ENCODE measurements at places on chromosomes 1 and 21.

GRCh38 chr1:170395149-170395548 is 136.8 kb upstream of the GORAB start:
- no peak for DNase-seq

- no peak for DNase-seq
Observed at GRCh38 chr1:68087184-68087583, 36.8 kb upstream of the DIRAS3 start.

DNA sequence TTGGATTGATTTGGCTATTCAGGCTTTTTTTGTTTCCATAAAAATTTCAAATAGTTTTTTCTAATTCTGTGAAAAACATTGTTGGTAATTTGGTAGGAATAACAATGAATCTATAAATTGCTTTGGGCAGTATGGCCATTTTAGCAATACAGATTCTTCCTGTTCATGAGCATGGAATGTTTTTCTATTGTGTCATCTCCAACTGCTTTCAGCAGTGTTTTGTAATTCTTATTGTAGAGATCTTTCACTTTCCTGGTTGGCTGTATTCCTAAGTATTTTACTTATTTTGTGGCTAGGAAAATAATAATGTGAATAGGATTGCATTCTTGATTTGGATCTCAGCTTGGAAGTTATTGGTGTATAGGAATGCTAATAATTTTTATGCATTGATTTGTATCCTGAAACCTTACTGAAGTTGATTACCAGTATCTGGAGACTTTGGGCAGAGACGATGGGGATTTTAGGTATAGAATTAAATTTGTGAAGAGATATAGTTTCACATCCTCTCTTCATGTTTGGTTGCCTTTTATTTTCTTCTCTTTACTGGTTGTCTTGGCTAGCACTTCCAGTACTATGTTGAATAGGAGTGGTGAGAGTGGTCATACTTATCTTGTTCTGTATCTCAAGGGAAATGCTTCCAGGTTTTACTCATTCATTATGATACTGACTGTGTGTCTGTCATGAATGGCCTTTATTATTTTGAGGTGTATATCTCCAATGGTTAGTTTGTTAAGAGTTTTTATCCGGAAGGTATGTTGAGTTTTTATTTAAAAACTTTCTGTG is 57.3 kb downstream of the DRAM2 start:
- no peak for DNase-seq

GRCh38 chr1:14255711-14256110 is 342.8 kb upstream of the KAZN start:
- DNase-seq = no peak

- DNase-seq = no peak
Observed at GRCh38 chr1:193663965-193664364, 477.6 kb upstream of the B3GALT2 start.

DNA sequence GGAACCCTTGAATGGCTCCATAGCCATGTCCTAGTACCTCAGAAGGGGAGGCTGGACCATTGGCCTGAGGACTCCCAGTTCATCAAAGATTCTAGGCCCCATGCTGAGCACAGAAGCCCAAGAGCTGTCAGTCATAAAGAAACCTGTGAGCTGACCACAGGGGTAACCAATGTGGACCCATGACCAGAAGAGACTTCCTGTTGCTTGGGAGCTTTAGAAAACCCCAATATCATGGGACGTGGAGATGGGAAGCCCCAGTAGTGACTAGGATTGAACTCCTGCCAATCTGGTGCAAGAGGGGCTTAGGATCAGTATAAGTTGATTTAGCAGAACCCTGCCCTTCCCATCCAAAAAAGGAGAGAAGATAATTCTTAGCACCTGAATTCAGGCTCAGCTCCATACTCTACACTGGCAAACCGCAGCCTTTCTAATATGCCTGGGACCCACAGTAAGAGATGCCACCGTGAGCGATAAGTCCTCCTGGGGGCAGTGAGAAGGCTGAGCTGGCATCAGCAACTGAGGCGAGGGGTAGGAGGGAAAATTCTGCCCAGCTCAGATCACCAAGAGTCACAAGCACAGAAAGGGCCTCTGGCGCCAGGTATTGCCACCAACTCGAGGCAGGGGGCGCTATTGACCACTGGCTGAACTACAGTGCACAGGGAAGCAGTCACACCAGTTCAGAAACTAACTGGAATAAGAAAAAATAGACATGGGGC is 108.9 kb downstream of the CAPN8 start:
- peak; percentile 28 for DNase-seq

- no peak for DNase-seq
Observed at GRCh38 chr1:110214454-110215404, 4.6 kb downstream of the KCNC4 start.

- peak; percentile 67 for DNase-seq
Observed at GRCh38 chr1:226798427-226799411, 59.6 kb upstream of the ITPKB start.

DNA sequence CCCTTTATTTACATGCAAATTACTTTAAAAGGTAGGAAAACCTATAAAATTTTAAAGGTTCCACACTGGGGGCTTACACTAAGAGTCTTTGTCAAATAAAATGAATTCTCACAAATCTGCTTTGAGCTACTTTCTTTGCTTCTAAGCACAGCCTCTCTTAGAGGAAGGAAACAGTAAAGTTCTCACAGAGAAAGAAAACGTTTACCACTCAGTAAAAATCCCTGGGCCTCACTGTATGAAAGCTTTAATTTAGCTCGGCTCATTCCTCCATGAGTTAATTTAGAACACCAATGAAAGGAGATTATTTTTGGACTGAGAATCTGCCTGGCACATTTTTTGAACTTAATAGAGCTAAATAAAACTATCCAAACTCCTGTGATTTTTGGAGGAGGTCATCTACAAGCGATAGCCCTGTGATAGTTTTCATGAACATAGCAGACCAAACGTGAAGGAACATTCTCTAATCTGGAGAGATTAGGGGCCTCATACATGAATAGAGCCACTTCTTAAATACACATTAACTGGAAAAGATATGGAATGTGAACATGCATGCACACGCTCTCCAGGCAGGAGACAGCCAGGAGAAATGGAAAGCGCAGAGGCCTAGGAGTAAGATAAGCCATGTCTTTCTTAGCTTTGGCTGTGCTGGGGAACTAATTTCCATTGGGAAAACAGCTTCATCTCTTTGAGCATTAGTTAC is 32.8 kb downstream of the PRRX1 start:
- DNase-seq = no peak
